ENCODE measurements at places on chromosomes 1 and 21. TPM values are rescaled to one million over a fixed set of nuclear protein-coding genes. Genes with fewer than 3 reads are reported as not detected.

DNA sequence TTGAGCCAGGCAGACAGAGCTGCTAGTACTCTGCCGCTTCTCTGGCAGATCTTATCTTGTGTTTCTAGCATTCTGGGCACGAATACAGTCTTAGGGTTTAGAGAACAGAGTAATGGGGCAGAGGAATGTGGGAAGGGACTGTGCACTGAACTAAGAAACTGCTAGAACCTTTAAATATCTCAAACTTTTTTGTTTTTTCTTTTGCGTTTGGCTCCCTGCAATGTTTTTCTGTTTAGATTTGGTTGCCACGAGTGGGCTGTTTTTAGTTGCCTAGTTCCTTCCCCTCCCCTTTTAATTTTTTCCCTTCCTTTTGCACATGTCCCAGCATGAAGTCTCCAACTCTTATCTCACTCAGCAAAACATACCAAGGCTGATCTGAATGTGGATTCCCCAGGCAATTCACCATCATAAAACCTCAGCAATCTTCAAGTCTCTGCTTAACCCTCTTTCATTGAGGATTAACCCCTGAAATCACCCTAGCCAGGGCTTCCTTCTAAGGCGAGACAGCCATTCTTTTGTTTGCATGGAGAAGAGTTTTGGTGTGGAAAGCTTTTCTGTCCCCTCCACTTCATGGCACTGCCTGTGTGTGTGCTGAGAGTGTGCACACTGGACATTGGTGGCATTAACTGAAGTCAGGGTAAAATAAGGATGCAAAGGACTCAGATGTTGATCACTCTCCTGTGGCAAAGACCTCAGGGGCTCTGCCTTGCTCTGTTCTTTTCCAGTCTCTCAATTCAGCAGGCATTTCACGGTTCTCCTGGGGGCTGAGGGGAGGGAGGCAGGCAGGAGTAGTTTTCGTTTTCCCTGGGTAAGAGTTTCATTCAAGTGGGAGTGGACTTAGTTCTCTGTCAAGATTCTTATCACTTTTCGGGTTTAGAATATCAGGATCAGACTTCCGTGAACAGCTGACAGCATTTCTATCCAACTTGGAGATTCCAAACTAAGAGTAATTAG, 2.8 kb upstream of the ATF3 start:
- peak; percentile 59 for DNase-seq

LBR gene
- polyA plus RNA-seq, result 6.9 TPM

PTPRF gene
- 11.3 TPM for polyA plus RNA-seq

DNA sequence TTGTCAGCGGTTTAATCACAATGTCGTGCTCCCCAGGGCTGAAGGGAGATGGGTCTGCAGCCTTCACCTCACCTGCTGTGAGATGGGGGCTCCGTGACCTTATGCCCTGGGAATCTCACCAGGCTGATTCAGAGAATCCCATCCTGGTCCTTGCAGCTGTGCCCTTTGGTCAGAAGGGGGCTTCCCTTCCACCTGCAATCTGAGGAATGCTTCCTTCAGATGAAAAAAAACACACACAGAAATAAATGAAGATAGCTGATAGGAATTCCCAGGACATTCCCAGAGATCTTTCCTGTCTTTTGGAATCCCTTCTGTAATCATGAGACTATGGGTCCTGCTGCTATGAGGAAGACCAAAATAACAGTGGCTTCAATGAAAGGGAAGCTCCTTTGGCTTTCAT, 127.0 kb upstream of the VAMP3 start:
- no peak for DNase-seq

GRCh38 chr21:41954654-41955499, 1.1 kb upstream of the C2CD2 start:
- DNase-seq, result no peak

PLA2G2A gene
- polyA plus RNA-seq, result 12.7 TPM

TRIM62 gene
- 3.2 TPM for polyA plus RNA-seq

DR1 gene
- polyA plus RNA-seq, result 17.5 TPM

DNA sequence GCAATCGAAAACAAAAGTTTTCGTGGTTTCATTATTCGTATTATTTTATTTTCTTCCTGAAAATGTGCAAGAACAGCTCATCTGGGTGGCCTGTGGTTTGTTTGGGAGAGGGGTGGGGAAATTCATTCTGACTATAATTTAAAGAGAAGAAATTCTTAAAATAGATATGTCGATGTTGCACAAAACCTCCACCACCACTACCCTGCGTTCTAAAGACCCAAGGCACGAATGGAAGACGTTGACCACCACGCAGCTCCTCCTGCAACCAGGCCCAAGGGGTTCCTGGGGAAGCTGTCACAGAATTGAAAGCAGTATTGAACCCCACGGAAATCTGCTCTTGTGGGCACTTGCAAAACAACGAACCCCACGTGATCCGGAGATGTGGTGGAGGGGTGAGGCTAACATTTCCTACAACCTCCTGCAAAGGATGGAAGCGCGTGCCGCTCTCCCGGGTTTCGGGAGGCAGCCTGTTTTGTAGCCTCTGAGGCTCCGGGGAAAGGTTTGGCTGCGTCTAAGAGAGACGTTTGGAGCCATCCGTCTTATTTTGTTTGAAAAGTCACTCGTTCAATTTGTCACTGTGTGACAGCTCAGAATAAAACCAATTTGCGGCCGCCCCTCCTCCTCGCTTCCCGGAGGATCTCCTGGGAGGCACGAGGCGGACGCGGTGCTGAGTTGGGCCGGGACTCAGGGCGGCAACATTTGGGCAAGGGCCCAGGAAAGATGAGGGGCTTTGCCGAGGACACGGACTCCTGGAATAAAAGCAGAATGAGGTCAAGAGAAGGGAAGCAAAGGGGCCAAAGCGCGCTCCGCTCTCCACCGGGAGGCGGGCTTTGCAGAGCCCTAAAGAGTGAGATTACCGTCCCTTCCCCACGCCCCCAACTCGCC, 810 bp upstream of the HLX start:
- no peak for DNase-seq

PRRX1 gene
- 6.0 TPM for polyA plus RNA-seq

TRNAU1AP gene
- 25.6 TPM for polyA plus RNA-seq

DNA sequence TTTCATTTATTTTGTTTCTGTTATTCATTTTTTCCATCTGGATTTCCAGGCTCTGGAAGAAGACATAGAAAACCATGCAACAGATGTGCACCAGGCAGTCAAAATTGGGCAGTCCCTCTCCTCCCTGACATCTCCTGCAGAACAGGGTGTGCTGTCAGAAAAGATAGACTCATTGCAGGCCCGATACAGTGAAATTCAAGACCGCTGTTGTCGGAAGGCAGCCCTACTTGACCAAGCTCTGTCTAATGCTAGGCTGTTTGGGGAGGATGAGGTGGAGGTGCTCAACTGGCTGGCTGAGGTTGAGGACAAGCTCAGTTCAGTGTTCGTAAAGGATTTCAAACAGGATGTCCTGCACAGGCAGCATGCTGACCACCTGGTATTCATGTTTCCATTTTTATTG, 63.5 kb upstream of the BMP8A start:
- DNase-seq, result no peak

GRCh38 chr1:91454136-91454535, 46.5 kb upstream of the CDC7 start:
- no peak for DNase-seq

DNA sequence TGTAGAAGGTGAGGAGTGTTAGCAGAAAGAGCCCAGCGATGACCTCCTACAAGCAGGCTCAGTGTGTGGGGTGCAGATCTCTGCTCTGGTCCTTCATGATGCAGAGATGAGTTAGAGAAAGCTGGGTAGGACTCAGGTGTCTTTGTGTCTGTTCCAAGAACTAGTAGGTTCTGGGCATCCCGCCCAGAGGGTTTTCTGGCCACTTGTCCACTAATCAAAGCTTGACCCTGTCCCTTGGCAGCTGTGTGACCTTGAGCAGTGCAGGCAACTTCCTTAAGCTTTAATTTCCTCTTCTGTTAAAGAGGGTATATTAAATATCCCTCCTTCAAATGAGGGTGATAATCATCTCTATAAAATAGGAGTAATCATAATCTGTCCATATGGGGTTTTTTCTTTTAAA, 54.7 kb upstream of the WNT4 start:
- DNase-seq, result peak; percentile 67

- DNase-seq, result no peak
Measured at GRCh38 chr1:87986130-87986866, 657.6 kb downstream of the LMO4 start.

DNA sequence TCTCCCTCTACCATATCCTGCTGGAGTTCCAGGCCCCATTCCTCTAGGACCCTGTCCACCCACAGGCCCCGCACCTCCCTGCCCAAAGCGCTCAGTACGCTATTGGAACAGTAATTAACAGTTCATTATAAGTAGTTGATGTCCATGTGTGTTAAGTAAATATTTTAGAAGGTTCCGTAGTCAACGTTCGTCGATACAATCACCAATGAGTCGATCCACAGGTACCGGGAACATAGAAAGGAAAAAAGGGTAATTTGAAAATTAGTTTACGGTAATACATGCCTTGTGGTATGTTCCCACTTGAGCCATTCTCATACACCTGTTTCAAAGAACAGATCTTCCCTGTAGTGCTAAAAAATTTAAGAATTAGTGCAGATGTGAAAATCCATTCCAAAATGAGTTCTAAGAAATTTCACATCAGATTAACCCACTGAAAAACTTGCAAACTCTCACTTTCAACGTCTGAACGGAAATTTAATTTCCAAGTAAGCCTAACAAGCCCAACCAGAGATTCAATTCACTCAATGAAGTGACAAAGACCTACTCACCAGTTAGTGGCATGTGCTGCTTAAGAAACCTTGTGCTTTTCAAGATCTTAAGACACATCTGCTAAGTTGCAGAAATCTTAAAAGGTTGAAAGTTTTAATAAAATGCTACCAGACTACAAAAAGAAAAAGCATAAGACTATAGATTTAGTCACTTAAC, 8.3 kb downstream of the SFPQ start:
- DNase-seq, result no peak
